MG63 (cell line): ENCODE measurements at places on chromosomes 2 and 18.
A peak's percentile ranks its signal among the peaks of the same experiment; 100 is the strongest.

- no peak for DNase-seq
Measured at GRCh38 chr18:765764-766549, 46.1 kb downstream of the YES1 start.

- DNase-seq, result peak; percentile 62
Measured at GRCh38 chr2:20425371-20425881, 21.4 kb upstream of the RHOB start.

DNA sequence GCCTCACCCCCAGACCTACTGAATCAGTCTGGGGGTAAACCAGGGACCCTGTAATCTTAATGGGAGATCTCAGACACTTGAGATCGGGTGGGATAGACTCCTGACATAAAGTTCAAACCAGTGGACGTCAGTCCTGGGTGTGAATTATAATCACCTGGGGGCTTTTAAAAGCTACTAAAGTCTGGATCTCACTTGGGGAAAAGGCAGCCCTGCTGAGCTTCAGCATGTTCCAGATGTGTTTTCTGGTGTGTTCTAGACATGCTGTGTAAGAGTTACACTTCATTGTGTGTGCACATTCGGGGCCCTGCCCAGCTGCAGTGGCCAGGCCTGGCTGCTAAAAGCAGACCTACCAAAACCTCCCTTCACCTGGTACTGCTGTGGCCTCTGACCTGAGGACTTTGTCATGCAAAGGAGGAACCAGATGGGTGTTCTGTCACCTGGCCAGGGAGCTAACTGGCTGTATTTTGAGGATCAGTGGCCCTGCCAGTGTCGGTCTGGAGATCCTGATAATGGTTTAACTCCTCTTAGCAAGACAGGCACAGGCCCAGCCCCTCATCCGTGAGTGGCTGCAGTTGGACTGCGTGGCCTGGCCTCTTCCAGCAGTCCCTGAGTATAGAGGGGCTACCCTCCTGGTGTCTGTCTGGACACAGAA, 10.6 kb downstream of the RRM2 start:
- DNase-seq, result no peak

DNA sequence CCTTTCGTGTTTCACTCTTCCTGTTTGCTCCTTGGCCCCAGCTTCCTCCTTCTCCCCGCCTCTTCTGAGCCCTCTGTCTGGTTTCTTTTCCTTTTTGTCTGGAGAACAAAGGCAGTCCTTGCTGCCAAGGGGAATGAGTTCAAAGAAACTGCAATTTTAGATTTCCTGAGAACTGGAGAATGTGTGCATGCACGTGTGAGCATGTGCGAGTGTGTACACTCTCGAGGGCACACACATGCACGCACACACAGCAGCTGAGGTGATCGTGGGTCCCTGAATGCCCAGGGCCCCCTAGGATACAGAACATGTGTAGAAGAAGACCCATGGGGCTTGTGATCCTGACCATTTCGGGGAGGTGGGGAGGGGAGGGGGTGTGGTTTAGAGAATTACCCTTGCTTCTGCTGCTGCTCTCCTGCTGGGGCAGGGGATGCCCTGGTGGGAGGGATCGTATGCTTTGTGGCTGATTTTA, 151.8 kb downstream of the DYSF start:
- no peak for DNase-seq
